ENCODE measurements at places on chromosomes 1 and 21. TPM values are rescaled to one million over a fixed set of nuclear protein-coding genes. Genes with fewer than 3 reads are reported as not detected.

The OR4F29 gene
- not detected for total RNA-seq

The FCRL2 gene
- not detected for total RNA-seq

The LCE1F gene
- not detected for total RNA-seq

The CLDN17 gene
- not detected for total RNA-seq

The TOR3A gene
- total RNA-seq: 36.7 TPM

DNA sequence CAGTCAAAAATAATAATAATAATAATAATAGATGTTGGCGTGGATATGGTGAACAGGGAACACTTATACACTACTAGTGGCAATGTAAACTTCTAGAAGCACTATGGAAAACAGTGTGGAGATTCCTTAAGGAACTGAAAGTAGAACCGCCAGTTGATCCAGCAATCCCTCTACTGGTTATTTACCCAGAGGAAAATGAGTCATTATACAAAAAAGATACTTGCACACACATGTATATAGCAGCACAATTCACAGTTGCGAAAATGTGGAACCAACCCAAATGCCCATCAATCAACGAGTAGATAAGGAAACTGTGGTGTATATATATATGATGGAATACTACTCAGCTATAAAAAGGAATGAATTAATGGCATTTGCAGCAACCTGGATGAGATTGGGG lies 176.0 kb downstream of the PLPP3 start:
- no peaks in the 10 kb centered on the region for H3K4me1 ChIP-seq
- no peak overlapping the region for H3K4me3 ChIP-seq
- no peak for DNase-seq

DNA sequence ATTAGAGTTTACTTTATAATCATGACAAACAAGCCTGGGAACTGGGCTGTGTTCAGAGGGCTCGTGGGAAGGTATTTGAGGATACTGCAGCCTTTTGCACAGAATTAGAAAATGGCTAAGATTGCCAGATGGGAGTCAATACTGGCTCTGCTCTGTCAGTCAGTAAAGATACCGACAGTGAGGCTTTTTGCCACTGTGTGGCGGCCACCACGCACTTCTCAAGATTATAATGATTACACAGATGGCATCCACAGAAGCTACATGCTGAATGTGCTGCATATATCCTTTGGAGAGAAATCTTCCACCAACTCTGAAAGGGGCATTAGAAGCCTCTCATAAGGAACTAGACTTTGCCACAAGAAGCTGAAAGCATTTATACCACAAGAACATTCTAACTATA lies 213.4 kb upstream of the PTBP2 start:
- H3K4me1 ChIP-seq: no peaks in the 10 kb centered on the region
- no peak for DNase-seq
- H3K27ac ChIP-seq: no peak overlapping the region
- H3K4me3 ChIP-seq: no peak overlapping the region
- no peaks in the 10 kb centered on the region for H3K27me3 ChIP-seq

DNA sequence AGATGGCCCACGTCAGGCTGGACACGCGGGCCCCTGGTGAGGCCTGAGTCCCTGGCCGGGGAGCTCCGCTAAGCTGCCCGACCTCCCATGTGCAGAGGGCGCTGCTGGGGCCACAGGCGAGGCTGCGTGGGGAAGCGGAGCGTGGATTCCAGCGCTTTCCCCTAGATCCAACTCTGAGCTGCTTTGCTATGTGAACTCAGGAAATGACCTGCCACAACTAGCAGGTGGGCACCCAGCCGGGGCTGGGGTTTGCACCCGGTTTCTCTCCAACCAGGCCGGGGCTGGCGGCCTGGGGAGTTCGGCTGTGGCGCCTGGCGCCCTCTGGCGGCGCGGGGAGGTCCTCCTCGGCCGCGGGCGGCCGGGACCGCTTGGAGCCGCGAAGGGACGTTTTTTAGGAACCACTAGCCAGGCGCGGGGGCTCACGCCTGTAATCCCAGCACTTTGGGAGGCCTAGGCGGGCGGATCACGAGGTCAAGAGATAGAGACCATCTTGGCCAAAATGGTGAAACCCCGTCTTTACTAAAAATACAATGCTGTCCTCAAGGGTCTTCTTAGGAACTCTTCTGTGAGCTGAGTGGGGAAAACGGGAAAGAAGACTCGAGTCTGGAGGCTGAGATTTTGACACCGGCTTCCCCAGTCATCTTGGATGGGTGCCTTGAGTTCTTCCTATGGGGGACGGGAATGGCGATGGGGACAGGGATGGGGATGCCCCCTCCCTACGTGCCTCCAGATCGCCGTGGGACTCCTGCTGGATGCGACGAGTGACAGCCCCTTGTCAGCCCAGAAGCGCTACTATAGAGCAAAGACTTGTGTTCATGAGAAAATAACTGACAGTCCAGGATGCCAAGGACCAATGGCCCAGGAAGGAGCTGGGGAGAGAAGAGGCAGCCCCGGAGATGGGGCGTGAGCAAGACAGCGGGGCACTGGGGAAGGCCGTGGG lies 12.6 kb downstream of the PYCR2 start:
- no peak overlapping the region for H3K4me3 ChIP-seq
- H3K4me1 ChIP-seq: peaks cover 20% of the 10 kb centered on the region
- no peak overlapping the region for H3K27ac ChIP-seq
- H3K27me3 ChIP-seq: no peaks in the 10 kb centered on the region

DNA sequence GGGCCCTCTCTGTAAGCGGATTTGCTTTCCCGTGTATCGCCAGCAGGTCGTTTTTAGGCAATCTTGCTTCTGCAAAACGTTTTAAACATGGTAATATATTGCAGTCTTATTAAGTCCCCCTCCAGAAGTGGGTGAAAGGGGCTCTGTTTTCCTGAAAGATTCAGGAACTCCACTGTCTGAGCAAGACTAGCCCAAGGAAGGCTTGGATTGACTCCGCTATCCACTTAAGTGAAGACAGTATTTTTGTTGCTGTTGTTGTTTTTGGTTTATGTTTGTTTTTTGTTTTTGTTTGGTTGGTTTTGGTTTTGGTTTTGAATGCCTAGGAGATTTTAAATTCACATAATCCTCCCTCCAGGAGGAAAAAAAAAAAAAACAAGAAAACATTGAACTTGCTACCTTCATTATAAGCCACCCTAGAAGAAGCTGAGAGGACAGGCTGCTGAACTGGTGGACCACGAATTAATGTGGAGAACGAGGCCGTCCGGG lies 29.1 kb upstream of the NFIA start:
- H3K27me3 ChIP-seq: peaks cover 54% of the 10 kb centered on the region
- peak overlapping the region; percentile 69 for H3K4me3 ChIP-seq
- no peaks in the 10 kb centered on the region for H3K36me3 ChIP-seq
- H3K4me1 ChIP-seq: peaks cover 31% of the 10 kb centered on the region
- no peak overlapping the region for H3K27ac ChIP-seq

- no peak overlapping the region for H3K4me3 ChIP-seq
- no peak for DNase-seq
- no peak overlapping the region for H3K27ac ChIP-seq
- H3K36me3 ChIP-seq: peaks cover 2% of the 10 kb centered on the region
- no peaks in the 10 kb centered on the region for H3K27me3 ChIP-seq
Observed at GRCh38 chr1:230170153-230170547, 103.1 kb downstream of the GALNT2 start.

GRCh38 chr1:8343464-8344001 lies 25.6 kb downstream of the SLC45A1 start:
- no peak overlapping the region for H3K4me3 ChIP-seq
- H3K27me3 ChIP-seq: no peaks in the 10 kb centered on the region
- H3K4me1 ChIP-seq: no peaks in the 10 kb centered on the region
- no peak for DNase-seq

DNA sequence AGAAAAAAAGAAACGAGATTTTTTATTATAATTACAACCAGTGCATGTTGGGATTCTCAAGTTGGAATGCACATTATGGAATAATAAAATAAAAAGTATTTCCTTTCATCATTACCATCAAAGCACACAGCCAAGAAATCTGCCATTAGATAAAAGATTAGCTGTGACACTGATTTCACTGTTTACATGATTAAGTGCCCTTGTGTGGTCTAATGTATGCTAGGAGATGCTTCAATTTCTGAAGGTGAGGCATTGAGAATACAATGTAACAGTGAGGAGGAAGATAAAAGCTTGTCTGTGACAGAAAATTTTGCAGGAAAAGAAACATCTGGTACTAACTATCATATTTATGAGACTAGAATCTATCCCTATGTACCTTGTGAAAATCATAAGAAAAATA lies 409.7 kb upstream of the PRMT6 start:
- no peaks in the 10 kb centered on the region for H3K36me3 ChIP-seq
- no peak overlapping the region for H3K4me3 ChIP-seq
- no peaks in the 10 kb centered on the region for H3K4me1 ChIP-seq
- H3K27ac ChIP-seq: no peak overlapping the region
- no peak for DNase-seq
- no peaks in the 10 kb centered on the region for H3K27me3 ChIP-seq

- no peaks in the 10 kb centered on the region for H3K4me1 ChIP-seq
- H3K4me3 ChIP-seq: no peak overlapping the region
- no peak for DNase-seq
- peaks cover 4% of the 10 kb centered on the region for H3K27me3 ChIP-seq
- H3K27ac ChIP-seq: no peak overlapping the region
Observed at GRCh38 chr21:42636520-42637266, 16.7 kb upstream of the PDE9A start.

GRCh38 chr1:202266061-202266765 lies 72.6 kb downstream of the LGR6 start:
- no peak for DNase-seq
- H3K36me3 ChIP-seq: no peaks in the 10 kb centered on the region
- H3K27me3 ChIP-seq: peaks cover 34% of the 10 kb centered on the region
- H3K27ac ChIP-seq: no peak overlapping the region

DNA sequence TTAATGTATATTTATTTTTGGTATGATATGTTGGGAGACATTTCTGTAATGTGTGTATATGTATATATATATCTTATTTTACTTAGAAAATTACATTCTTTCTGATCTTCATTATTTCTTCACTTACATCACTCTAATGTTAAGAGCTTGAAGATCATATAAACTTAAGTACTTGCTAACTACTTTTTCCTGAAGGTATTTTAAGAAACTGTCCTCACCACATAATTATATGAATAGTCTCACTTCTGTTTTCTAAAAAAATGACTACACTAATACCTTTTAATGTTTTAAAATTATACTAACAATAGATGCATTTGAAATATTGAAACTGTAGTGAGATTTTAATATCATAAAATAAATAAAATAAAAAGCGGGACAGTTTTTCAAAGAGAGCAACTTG lies 377.1 kb downstream of the LRRIQ3 start:
- H3K4me3 ChIP-seq: no peak overlapping the region
- no peak overlapping the region for H3K27ac ChIP-seq
- no peaks in the 10 kb centered on the region for H3K4me1 ChIP-seq
- H3K36me3 ChIP-seq: no peaks in the 10 kb centered on the region
- no peak for DNase-seq
- H3K27me3 ChIP-seq: no peaks in the 10 kb centered on the region

DNA sequence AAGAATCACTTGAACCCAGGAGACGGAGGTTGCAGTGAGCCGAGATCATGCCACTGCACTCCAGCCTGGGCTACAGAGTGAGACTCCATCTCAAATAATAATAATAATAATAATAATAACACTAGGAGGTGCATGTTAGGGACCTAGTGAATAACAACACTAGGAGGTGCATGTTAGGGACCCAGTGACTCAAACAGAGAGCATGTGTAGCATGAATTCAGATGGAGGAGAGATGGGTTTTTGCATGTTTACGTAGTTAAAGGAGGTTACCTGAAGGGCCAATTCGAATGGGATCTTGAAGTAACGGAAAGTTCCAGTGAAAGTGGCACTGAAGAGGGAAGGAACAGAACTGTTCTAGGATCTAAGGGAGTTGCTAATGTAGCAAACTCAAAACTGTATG lies 7.1 kb upstream of the KCNK1 start:
- no peak for DNase-seq
- H3K4me3 ChIP-seq: no peak overlapping the region
- H3K27ac ChIP-seq: no peak overlapping the region
- H3K27me3 ChIP-seq: peaks cover 34% of the 10 kb centered on the region
- H3K36me3 ChIP-seq: no peaks in the 10 kb centered on the region
